ENCODE measurements at places on chromosomes 5 and 9.

DNA sequence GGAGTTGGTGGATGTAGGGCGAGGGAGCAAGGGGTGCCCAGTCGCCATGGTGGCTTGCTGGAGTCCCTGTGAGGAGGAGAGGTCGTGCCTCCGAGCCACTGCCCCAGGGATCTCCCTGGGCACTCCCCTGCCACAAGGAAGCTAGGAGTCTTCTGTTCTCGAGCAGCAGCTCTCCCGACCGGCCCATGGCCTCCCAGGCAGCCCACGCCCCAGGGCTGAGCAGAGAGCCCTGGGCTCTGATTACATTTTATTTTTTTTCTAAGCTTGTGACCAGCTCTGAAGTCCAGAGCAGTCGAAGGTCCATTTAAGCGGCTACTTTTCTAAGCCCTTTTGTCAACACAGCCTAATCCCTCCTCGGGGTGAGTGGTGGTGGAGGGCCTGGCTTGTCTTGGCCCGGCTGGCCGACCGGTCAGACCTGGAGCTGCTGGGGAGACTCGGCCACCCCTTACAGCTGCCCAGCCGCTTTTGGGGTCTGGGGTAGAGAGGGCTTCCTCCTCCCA is 2.1 kb downstream of the RXRA start:
- DNase-seq = no peak

- DNase-seq = no peak
Observed at GRCh38 chr5:133865113-133865512, 103.3 kb downstream of the C5orf15 start.

- no peak for DNase-seq
Observed at GRCh38 chr5:60545551-60545950, 154.4 kb downstream of the DEPDC1B start.

GRCh38 chr9:120925535-120926396 is 830 bp downstream of the TRAF1 start:
- DNase-seq = peak; percentile 75

DNA sequence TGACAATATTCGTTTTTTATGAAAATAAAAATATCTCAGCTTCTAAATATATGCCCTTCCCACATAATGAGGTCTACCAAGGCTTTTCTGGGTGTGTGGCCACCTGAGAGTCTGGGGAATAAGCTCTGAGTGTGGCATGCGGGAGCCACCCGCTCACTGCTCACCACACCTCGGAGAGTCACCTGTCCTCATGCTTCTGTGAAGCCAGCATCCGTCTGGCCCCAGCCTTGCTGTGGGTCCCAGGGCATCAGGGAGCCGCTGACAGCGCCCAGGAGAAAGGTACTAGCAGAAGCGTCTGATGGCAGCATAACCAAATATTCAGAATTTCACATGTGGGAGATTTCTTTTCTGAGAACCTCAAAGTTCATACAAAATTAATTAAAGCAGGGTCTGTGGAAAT is 133.2 kb upstream of the IRX4 start:
- DNase-seq = no peak

DNA sequence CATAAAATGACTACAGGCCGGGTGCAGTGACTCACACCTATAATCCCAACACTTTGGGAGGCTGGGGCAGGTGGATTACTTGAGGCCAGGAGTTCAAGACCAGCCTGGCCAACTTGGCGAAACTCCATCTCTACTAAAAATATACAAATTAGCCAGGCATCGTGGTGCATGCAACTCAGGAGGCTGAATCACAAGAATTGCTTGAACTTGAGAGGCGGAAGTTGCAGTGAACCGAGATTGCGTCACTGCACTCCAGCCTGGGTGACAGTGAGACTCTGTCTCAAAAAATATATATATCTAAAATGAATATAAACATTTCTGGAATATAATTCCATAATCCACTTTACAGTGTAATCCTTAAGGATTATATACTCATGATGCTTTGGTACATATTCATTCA is 66.5 kb downstream of the TEX10 start:
- no peak for DNase-seq

GRCh38 chr5:6705088-6705487 is 8.1 kb upstream of the TENT4A start:
- no peak for DNase-seq

GRCh38 chr9:79257228-79257781 is 314.5 kb upstream of the TLE4 start:
- no peak for DNase-seq

DNA sequence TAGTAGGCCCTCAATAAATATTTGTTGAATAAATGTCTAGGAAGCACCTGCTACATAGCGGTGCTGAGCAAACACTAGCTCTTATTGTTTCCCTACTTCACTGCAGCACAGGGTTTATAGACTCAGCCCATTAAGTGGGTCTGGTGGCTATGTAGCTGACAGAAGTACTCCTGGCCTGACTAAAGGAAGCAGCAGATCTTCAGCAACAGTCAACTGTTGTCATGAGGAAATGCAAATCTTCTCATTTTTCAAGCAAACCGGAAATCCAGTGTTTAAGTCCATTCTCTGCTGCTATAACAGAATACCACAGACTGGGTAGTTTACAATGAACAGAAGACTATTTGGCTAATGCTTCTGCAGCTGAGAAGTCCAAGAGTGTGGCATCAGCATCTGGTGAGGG is 2.8 kb upstream of the TEX10 start:
- DNase-seq = no peak

- no peak for DNase-seq
Observed at GRCh38 chr5:64188776-64189175, 23.1 kb downstream of the RNF180 start.

GRCh38 chr9:37911271-37911681 is 7.3 kb upstream of the SLC25A51 start:
- no peak for DNase-seq

- no peak for DNase-seq
Observed at GRCh38 chr9:92895812-92896436, 18.1 kb upstream of the ZNF484 start.

DNA sequence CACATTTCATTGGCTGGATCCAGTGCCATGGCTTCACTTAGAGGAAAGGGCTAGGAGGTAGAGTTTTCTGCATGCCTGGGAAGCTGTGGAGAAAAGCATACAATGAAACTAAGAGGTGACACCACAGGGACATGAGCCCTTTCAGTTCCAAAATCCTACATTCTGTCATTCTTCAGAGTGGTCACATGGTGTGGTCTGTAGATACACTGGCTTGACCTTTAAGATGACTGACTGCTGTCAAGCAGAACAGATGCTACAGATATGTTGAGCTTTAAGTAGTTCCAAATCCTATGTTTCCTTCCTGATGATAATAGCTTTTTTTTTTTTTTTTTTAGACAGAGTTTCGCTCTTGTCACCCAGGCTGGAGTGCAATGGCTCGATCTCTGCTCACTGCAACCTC is 26.2 kb downstream of the DMRT3 start:
- DNase-seq = no peak

DNA sequence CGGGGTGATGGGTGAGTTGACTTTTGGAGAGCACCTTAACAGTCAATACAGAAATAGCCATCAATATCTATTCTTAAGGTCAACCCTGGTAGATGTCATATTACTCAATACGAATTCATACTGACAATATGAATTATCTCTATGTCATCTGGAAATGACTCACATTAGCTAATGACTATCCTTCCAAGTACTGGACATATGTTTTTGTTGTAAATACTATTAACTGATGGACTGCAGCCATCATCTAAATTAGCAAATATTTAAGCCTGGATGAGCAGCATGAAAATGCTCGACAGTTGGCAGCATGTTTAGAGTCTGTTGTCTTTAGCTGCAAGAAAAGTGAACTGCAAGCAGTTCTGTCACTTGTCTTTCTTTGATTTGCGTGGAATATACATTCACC is 19.6 kb upstream of the ISOC1 start:
- DNase-seq = no peak

DNA sequence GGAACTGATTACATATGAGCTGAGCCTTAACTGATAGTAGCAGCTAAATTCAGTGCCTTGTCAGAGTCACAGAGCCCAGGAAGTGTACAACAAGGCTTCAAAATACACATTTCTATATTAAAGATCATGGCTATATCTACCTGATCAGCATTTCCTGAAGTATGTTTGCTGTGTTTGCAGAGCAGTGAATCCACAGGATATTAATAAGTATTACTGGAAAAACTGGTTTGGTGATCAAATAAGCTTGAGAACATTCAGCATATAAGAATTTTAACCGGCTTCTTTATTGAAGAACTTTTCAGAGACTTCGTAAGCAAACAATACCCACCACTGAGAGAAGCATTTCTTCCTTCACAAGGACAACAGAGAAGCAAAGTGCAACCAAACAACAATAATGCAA is 227.0 kb downstream of the ELAVL2 start:
- no peak for DNase-seq
